GOT3 (cell line): ENCODE measurements at places on chromosomes 2 and 18.

- DNase-seq: no peak
Measured at GRCh38 chr2:152028182-152028862, 70.5 kb downstream of the CACNB4 start.

GRCh38 chr2:223882715-223883114, 45.3 kb upstream of the AP1S3 start:
- DNase-seq: no peak

GRCh38 chr18:79926715-79927606, 24.5 kb downstream of the SLC66A2 start:
- no peak for DNase-seq

- no peak for DNase-seq
Measured at GRCh38 chr2:70921839-70922234, 13.9 kb upstream of the ATP6V1B1 start.

GRCh38 chr2:169329688-169330554, 32.4 kb downstream of the LRP2 start:
- no peak for DNase-seq

- DNase-seq: no peak
Measured at GRCh38 chr2:105334211-105334610, 3.1 kb upstream of the C2orf49 start.

GRCh38 chr2:239533569-239534316, 132.9 kb upstream of the HDAC4 start:
- no peak for DNase-seq

- no peak for DNase-seq
Measured at GRCh38 chr18:73099759-73100158, 232.0 kb upstream of the NETO1 start.

- no peak for DNase-seq
Measured at GRCh38 chr18:26468931-26469340, 79.4 kb downstream of the KCTD1 start.

GRCh38 chr18:76098674-76099411, 396.2 kb downstream of the ZNF516 start:
- no peak for DNase-seq

- no peak for DNase-seq
Measured at GRCh38 chr18:54069729-54070128, 154.7 kb downstream of the MBD2 start.

- no peak for DNase-seq
Measured at GRCh38 chr2:79393806-79394484, 118.9 kb upstream of the CTNNA2 start.
